LNCaP clone FGC (cell line): ENCODE measurements at places on chromosomes 16 and 17.

- no peak for DNase-seq
Measured at GRCh38 chr17:82383411-82383810, 11.8 kb downstream of the UTS2R start.

DNA sequence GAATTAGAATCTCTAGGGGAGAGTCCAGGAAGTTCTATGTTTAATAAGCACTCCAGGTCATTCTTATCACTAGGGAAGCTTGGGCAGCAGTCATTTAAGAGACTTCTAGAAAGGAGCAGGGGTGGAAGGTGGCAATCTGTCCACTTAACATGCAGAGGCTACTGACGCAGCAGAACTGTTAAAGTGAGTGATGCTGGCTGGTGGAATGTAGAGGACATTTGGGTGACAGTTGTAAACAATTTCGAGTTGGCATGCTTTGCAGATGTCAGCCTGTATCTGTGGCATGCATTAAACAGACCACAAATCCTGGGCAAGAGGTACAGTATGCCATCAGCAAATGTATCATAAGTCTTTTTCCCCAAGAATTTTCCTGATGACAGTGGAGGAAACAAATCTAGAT is 40.5 kb upstream of the HS3ST3A1 start:
- DNase-seq, result no peak

DNA sequence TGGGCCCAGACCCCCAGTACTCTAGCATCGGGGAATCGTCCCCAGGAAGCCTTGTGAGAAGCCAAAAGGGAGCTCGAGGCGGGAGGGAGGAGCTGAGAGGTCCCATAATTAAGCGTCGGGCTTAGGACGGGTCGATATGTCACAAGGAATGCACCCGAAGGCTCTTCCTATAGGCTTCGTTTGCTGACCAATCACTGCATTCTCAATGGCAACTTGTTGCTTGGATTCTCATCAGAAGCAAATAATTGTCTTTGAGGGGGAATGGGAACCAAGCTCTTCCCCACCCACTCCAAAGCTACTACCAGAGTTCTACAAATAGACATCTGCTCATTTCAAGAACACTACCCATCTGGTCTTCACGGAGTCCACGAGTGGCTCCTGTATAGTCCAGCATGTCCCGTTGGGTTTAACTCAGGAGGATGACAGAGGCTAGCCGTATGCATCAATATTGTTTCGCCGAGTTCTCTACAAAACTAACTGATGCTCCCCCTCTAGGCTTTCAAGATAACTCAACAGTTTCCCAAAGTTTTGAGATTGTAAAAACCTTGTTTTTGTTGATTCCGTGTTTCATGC is 628 bp upstream of the BLMH start:
- no peak for DNase-seq

- DNase-seq, result no peak
Measured at GRCh38 chr16:17362946-17363345, 107.8 kb downstream of the XYLT1 start.

- DNase-seq, result peak; percentile 4
Measured at GRCh38 chr16:13036600-13036999, 135.2 kb downstream of the SHISA9 start.

DNA sequence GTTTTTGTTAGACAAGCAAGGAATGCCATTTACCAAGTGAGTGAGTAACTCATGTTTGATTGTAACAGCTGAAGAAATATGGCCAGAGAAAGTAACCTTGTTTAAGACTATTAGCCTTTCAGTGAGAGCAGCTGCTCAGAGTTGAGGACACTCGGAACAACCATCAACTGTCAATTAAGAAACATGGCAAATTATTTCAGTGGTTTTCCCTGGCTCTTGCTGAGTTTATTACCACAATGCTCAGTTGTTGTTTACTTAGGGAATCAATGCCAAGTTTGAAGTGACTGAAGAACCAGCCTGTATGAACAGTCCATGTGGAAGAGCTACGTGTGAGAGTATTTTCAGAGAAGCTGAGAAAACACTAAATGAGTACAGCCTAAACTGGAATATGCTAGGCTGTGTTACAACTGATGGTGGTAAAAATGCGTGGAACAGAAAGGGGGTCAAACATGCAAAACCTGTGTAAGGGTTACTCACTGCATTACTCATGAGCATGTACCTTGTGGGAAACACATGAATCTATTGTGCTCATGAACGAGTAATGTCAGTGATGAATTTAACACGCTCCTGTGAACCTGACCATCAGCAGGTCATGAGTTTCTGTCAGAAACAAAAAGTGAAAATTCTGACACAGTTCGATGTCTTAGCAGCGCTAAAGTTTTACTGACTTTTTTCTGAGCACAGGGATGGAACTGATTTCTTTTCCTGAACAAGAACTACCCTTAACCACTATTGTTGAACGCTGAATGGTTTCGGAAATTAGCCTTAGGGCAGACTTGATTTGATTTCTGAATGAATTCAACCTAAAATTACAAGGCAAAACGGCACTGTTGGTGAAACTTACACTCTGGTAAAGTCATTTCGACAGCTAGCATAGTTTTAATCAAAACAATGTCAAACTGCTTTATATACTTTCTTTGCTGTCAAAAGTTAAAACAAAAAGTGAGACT is 33.5 kb downstream of the GNA13 start:
- peak; percentile 95 for DNase-seq

GRCh38 chr17:43014020-43014648 is 7.5 kb downstream of the IFI35 start:
- DNase-seq, result no peak

DNA sequence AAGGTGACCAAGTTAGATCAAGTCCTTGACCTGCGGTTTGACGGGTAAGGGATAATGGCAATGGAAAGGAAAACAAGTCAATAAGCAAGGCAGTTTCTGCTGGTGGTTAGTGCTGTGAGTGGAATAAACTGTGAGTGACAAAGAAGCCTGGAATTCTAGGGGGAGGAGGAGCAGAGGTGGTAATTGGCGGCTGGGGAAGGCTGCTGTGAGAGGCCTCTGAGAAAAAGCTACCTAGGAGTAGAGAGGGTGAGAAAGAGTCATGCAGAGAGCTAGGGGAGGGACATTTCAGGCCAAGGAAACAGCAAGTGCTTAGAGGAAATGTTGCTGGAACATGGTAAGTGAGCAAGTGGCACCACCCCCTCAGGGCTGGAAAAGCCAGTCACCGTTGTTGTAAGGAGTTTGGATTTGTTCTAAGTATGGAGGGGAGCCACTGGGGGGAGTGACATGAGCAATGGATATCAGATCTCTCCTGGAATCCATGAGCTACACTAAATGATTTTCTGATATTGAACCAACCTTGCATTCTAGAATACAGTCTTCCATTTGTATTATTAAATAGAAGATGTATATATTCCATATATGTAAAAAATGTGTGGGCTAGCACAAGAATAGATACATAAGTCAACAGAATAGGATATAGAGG is 6.7 kb downstream of the NLRC3 start:
- no peak for DNase-seq

DNA sequence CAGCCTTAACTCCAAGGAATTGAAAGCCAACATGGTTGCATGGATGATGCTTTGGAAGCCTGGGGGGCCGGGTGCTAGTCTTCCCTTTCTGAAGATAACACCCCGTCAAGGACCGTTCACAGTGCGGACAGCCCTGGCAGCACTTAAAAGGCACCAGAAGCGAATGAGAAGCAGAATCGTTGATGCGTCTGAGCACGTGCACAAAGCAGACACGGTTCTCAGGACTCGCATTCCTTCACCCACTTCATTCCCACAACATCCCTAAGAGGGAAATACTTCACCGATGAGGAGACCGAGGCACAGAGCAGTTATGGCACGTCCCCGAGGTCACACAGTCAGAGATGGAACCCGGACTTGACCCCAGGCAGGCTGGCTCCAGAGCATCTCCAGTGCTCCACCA is 14.2 kb downstream of the TRPV1 start:
- no peak for DNase-seq

DNA sequence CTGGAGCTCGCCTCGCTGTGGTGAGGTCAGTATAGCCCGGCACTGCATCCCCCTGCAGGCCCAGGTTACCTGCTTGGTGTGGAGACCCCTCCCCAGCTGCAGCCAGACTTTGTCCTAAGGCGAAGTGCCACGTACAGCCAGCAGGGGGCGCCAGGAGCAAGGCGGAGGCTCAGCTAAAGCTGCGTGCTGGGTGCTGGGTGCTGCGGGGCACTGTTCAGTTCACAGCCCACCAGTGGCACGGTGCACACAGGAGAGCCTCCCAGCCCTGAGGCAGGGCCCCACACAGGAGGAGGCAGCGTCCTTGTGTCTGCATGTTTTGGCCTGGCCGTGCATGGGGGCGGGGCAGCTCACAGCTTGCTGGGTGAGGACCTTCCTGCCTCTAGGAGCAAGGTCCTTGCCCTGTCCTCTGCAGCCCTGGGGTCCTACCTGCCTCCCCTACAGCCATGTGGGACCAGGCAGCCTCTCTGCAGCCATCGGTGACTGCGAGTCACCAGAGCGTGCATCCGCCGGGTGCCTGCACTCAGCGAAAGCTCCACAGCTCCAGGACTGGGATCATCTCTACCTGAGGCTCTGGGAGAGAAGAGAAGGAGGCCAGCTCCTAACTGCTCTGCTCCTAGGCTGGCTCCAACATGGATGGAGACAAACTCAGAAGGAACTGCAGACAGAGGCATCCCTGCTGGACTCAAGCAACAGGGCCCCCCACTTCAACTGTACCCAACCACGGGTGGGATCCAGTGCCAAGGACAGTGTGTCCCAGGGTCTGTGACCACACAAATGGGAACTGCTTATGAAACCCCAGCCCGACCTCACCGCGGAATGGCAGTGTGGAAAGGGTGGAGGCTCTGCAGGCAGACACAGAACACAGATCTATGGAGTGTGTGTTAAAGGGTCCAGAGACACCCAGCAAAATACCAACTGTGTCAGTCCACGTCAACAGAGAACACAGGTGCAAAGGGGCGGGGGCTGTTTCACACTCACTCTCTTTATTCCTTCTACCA is 19.0 kb downstream of the SLC7A5 start:
- no peak for DNase-seq

DNA sequence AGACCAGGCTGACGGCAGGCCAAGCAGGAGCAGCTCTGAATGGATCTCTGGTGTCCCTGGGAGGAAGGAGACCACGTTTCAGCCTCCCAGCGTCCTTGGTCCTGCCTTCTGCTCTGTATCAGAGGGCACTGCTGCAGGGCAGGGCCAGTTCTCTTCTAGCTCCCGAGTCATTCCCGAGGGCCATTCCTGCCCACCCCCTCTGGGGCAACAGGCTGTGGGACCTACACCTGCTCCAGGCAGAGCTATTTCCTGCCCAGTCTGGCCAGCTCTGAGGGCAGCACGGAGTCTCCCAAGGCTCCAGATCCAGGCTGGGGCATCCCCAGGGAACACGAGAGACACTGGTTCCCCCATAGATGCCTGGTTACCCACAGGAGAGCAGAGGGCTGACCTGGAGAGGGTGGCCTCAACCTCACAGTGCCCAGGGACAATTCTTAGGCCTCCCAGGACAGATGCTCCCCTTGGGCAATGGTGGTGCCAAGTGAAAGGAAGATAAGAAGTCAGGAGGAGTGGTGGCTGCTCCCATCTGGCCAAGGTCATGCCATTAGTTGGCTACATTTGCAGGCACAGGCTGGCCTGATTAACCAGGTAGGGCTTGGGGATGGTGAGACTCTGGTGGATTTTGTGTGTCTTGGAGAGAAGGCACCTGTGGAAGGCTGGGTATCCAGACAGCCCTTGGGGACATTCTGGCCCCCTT is 2.0 kb downstream of the WFIKKN2 start:
- no peak for DNase-seq

DNA sequence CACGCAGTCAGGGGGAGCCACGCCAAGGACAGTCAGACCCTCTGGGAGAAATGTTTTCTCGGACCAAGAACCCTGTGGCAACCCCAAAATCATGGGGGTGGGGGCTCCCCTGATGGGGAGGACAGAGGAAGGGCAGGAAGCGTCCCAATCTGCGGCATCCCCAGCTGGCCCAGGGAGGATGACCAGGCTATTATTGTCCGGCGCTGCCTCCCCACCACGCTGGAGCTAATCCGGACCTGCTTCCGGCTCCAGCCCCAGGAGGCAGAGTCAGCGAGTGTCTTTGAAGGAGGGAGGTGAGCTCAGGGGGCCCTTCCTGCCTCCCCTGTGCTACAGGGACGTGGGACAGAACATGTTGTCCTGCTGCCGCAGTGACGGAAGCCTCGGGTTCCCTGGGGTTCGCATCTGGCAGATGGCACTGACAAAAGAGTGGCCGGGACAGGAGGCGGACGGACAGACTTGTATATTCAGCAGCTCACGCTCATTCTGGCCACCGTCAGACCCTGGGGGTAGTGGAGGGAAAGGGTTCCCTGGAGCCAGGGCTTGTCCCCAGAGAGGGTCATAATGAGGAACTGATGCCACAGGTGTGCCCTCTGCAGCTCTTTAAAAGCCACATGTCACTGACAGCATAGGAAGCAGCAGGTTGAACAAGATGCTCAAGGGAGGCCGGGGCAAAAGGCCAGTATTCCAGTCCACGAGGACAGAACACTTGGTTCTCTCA is 54.3 kb upstream of the CDC42EP4 start:
- no peak for DNase-seq

- DNase-seq, result no peak
Measured at GRCh38 chr17:64728041-64728695, 66.1 kb upstream of the SMURF2 start.

DNA sequence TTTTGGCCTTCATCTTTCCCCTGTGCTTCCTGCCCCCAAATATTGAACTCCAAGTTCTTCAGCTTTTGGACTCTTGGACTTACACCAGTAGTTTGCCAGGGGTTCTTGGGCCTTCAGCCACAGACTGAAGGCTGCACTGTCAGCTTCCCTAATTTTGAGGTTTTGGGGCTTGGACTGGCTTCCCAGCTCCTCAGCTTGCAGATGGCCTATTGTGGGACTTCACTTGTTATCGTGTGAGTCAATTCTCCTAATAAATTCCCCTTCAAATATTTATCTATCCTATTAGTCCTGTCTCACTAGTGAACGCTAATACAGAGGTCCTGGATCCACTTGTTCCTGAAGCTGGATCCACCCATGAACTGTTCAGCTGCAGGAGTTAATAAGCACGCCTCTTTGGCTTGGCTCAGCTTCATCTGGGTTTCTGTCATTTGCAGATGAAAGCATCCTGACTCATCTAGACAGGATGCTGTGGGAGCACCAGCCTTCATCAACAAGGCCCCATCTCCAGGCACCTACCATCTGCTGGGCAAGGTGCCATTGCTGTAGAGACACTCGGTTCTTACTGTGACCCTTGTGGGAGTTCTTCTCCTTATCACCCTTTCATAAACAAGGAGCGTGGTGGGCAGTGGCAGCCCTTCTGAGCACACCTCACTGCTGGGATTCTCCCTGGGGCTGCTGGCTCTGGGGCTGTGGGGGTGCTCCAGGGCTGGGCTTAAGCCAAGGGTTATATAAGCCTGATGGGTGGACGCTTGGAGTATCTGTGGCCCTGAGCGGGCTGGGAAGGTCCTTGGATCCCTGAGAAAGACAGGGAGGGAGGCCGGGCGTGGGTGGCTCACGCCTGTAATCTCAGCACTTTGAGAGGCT is 23.1 kb downstream of the LAT start:
- DNase-seq, result no peak
